ENCODE measurements at places on chromosomes 13 and 19. TPM values are rescaled to one million over a fixed set of nuclear protein-coding genes. Genes with fewer than 3 reads are reported as not detected.

GRCh38 chr13:19089315-19089714 lies 92.3 kb downstream of the TUBA3C start:
- DNase-seq: no peak

DNA sequence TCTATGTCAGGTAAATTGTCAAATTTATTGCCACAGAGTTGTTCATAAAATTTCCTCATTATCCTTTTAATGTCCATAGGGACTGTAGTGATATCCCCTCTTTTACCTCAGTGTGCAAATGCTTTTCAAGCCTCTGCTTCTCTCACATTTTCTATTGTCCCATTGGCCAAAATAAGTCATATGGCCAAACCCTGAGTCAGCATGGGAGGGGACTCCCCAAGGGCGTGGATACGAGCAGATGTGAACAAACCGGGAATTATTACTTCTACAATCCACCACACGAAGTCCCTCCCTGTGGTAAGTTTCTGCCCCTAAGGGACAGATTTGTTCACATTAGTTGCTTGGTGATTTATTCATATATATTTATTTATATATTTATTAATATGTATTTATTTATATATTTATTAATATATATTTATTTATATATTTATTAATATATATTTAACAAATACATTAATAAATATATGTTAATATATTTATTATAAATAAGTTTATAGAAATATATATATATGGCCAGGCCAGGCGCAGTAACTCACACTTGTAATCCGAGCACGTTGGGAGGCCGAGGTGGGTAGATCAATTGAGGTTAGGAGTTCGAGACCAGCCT lies 20.1 kb upstream of the CAMSAP3 start:
- no peak for DNase-seq

DNA sequence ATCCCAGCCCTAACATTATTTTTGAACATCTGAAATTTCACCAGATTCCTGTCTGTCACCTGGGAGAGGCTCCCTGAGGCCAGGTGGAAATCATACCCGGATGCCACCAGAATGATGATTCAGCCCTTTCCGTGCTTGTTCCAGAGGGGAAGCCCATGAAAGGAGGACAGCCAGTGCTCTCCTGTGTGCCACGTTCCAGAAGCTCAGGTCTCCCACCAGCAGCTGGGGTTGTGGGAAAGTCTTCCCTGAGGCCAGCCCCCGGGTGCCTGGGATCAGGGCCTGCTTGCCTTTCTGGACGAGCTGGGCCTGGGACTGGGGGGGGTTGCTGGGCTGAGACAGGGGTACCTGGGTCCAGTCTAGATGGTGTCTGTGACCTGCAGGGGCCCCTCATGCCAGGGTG lies 25.5 kb upstream of the IGFL1 start:
- no peak for DNase-seq

GRCh38 chr13:41858780-41859179 lies 102.1 kb downstream of the VWA8 start:
- DNase-seq: no peak

Gene GIPC3
- total RNA-seq: not detected

Gene IGSF23
- not detected for total RNA-seq
